ENCODE measurements at places on chromosomes 13 and 19. TPM values are rescaled to one million over a fixed set of nuclear protein-coding genes. Genes with fewer than 3 reads are reported as not detected.
A peak's percentile ranks its signal among the peaks of the same experiment; 100 is the strongest.

DNA sequence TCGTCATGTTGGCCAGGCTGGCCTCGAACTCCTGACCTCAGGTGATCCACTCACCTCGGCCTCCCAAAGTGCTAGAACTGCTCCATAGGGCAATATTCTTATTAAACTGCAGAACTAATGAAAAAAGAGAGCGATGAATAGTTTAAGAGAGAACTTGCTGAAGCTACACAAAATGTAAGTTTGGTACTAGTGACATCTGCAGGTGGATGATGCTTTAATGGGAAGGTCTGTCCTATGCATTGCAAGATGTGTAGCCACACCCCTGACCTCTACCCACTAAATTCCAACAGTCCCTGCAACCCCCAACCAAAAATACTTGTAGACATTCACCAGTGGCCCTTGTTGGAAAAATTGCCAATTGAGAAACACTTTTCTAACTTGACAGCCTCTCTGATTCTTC lies 117.8 kb downstream of the NALCN start:
- DNase-seq, result no peak

GRCh38 chr13:51249770-51250741 lies 27.9 kb downstream of the FAM124A start:
- peak; percentile 65 for DNase-seq

GRCh38 chr13:22748866-22749577 lies 431.8 kb upstream of the SGCG start:
- no peak for DNase-seq

GRCh38 chr13:111242585-111242984 lies 77.9 kb upstream of the TEX29 start:
- no peak for DNase-seq

DNA sequence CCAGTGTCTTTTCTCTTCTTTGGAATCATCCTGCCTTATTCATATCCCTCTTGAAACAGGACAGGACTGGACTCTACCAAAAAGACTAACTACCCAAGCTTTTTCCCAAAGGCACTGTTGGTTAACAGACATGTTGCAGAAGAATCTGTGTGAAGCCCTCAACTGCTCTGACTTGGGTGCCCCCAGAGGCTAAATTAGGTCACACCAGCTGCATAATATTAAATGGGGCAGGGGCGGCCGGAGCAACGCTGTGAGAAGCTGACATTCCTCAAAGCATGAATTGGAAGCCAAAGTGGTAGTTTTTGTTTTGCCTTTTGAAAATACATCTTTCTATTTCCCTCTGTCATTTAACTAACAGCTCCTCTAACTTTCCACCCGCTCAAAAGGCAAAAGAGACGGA lies 185.9 kb downstream of the LHFPL6 start:
- peak; percentile 18 for DNase-seq

DNA sequence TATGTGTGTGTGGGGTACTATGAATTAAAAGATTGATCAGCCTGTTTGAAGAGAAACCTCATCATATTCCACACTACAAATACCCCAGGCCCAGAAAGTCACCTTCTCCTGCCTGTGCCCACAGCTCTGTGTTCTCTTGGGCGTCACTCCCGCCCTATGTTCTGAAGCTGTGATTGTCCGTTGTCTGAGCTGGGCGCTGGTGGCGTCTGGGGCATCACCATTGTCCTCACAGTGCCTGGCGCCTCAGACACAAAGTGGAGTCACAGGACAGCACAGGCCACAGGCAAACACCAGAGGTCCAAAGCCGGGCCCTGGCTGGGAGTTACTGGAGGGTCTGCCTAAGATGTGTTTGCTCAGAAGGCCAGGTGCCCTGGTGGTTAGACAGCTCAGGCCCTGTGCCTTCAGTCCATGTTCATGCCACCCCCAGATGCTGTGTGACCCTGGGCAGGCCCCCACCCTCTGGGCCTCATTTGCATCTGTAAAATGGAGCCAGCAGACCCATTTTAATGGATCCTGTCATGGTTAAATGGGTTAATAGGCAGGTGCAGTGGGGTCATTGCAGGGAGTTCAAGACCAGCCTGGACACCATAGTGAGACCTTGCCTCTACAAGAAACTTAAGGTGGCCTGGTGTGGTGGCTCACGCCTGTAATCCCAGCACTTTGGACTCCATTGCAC lies 34.5 kb downstream of the DNM2 start:
- no peak for DNase-seq

GRCh38 chr19:17419154-17419620 lies 660 bp upstream of the MVB12A start:
- DNase-seq, result no peak

GRCh38 chr13:23592596-23592995 lies 22.4 kb downstream of the TNFRSF19 start:
- no peak for DNase-seq

- peak; percentile 27 for DNase-seq
Measured at GRCh38 chr19:41265395-41266153, 1.4 kb downstream of the HNRNPUL1 start.

DNA sequence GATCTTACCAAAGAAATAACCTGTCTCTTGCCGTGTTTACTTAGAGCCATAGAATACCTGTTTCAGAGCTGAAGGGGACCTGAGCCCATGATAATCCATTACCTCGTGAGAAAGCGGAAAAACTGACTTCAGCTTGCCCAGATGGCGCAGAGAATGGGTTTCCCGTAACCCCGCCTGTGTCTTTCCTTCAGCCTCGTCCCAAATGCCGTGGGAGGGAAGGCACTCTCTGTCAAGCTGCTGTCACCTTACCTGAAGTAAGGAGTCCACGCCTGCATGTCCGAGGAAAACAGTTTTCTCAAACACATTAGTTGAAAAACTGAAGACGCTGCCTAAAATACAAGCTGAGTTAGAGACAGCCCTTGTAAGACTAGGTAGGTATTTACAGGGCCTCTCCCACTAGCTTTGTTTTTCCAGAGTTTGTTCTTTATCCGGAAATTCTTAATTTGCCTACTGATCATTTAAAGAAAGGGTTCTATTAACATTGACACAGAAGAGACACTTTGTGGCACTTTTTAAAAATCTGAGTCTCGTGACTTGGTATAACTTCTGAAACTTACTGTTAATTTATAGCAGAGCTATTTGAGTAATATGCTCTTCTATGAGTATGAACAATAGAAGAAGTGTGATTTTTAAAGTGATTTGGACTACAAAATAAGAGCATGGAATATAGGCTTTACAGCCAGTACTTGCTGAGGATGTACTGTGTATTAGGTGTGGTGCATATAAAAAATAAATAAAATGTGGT lies 1.3 kb upstream of the INTS6 start:
- DNase-seq, result peak; percentile 51

DNA sequence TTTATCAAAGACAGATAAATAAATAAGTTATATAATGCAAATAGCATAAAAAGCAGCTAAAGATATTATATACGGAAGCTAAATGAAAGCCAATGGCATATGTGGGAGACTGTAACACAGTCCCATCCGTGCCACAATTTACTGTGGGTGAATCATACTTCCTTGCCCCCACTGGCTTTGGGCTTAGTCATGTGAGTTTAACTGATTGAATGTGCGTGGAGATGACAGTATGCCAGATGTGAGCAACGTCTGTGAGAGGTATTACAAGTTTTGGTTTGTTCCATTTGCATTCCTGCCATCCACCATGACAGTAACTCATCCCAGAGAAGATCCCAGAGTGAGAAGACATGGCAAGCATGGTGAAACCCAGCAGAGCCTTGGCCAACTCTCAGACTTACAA lies 340.0 kb downstream of the SUCLA2 start:
- DNase-seq, result no peak

Gene CCDC122
- 1.4 TPM for polyA plus RNA-seq

Gene URAD
- not detected for polyA plus RNA-seq

Gene LILRB1
- polyA plus RNA-seq, result not detected

Gene METTL21C
- not detected for polyA plus RNA-seq

Gene POSTN
- polyA plus RNA-seq, result 1,227 TPM
